ENCODE measurements at places on chromosomes 12 and 14.

DNA sequence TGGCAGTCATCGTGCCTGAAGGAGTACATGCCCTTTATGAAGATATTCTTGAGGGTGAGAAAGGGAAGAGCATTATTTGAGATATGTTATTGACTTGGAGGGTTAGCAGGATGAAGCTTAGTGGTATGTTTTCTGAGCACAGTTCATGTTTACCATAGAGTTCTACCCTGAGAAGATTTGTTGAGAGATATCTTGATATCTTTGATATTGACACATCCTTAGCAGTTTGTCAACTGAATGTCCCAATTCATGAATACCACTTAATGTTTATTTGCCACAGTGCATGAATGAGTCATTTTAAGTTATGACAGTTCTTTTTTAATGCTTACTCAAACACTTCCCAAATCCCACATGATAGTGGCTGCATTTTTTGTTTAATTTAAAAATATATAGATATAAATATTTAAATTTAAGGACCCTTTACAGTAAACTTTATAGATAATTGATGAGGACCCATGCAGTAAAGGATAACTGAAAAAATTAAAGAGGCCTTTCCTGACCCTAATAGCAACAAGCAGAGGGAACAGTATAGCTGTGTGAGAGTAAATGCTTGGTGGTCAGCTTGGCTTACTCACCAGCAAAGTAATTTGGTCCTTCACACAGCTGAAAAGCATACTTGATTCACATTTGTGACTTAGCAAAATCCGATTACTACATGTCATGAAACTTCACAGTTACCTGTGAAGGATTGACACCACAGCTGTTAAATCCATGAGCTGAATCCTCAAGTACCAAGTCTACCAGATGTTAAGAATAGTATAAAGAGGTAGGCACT lies 25.8 kb downstream of the SLC39A9 start:
- no peak for DNase-seq

GRCh38 chr12:77845831-77846230 lies 15.1 kb downstream of the NAV3 start:
- no peak for DNase-seq

GRCh38 chr14:54730156-54730961 lies 163.4 kb downstream of the SAMD4A start:
- DNase-seq = no peak

DNA sequence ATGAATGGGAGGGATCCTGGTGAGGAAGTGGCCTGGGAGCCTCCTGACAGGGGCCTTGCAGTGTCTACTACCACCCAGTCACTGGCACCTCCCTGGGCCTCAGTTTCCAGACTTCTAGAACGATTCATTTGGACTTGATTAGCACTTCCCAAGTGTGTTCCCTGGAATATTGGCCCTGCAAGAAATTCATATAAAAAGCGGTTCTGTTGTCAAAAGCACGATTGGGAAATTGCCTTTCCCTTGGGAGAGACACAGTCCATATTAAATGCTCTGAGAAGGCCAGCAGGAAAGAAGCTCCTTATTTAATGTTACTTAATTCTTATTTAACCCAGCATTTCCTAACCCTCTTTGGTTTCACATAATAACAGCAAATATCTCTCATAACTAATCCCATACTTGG lies 61.9 kb downstream of the DRAM1 start:
- DNase-seq = no peak

DNA sequence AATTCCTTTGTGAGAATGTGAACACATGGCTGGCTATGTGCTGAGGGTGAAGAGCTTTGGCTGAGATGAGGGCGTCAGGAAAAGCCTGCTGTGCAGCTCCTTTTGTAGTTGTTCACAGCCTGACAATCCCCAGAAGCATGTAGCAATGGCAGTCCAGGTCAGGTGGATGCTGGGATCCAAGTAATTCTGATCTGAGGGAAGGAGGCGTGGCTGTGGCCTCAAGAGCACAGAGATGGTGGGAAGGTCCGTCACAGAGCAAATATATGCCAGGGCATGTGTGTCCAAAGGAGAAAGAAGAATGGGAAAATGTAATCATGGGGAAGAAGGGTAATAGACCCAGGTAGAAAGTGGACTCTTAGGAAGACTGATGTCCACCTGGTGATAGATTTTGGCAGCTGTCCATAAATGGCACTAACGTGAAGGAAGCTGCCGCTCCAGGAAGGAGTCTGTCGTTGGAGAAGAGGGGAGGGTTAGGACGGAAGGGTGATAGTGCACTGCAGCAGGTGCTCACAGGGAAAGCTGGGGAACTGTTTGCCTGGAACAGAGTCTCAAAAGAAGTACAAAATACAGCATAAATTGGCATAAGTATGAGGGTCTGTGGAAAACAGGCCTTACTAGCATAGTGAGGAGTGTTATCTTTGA lies 13.8 kb downstream of the MGST1 start:
- no peak for DNase-seq

- DNase-seq = no peak
These were observed 435.7 kb upstream of the DCN start for GRCh38 chr12:91618281-91618680.

GRCh38 chr14:101929946-101930345 lies 34.4 kb upstream of the DYNC1H1 start:
- DNase-seq = no peak

DNA sequence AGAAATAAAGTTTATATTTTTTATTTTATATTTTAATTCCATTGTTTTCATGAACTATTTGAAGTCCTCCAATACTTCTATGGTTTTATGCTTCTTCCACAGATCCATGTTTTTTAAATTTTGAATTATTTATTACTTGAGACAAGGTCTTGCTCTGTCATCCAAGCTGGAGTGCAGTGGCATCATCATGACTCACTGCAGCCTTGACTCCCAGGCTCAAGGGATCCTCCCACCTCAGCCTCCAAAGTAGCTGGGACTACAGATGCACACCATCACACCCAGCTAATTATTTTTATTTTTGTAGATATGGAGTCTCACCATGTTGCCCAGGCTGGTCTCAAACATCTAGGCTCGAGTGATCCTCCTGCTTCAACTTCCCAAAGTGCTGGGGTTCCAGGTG lies 28.8 kb upstream of the DLGAP5 start:
- DNase-seq = no peak

GRCh38 chr14:31877255-31877798 lies 199.8 kb upstream of the ARHGAP5 start:
- no peak for DNase-seq

GRCh38 chr12:89650239-89650638 lies 58.4 kb downstream of the ATP2B1 start:
- DNase-seq = no peak

DNA sequence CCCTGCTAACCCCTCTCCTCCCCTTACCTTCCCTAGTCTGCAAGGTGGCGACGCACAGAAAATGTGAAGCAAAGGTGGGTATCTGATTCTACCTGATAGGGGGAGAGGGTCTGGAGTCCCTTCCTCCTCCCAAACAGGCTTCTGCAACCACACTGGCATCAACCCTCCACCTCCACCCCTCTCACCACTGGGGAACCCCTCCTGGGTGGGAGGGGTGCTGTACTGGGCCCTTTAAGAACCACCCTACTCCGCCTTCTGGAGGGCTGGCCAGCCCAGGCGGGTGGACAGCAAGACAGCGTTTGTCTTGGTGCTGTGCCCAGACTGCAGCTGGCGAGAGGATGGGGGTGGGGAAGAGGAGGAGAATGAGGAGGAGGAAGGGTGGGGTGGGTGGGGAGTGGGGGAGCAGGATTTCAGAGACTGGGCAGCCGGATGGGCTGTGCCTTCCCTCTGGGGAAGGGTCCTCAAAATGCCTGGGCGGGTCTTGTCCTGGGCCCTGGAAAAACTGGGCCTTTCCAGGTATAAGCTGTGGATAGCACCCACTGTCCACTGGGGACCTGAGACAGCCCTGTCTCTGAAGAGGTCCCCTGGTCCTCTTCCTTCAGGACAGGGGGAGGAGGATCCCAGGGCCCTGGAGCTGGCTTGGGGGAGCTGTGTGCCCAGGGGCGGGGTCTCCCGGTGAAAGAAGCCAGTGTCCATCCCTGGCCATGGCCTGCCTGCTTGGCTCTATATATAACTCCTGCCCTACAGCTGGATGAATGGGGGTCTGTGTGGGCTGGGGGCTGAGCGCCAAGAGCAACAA lies 2.8 kb downstream of the TNS2 start:
- DNase-seq = no peak

DNA sequence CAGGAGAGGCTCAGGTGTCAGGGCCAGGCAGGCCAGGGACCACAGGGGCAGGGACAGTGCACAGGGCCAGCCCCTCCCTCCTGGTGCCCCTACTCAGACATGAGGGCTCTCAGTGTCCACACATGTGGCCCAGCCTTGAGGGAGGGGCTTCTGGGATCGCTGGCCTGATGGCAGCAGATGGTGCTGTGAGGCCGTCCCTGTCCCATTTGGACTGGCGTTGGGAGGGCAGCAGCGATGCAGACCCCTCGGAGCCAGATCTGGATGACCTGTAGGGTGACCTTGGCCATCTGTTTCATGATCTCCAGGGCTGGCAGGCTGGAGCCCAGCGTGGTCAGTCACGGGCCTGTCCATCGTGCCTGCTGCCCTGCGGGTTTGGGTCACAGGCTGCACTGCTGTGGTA lies 377.6 kb downstream of the TMEM121 start:
- DNase-seq = no peak
